ENCODE measurements at places on chromosomes 13 and 19.
A peak's percentile ranks its signal among the peaks of the same experiment; 100 is the strongest.

- DNase-seq: no peak
These were observed at the start of gene PTGER1 for GRCh38 chr19:14475251-14476073. TSS of gene PTGER1 (minus strand) at chr19:14475354. CDS start at chr19:14474320, 1,034 bp downstream.

DNA sequence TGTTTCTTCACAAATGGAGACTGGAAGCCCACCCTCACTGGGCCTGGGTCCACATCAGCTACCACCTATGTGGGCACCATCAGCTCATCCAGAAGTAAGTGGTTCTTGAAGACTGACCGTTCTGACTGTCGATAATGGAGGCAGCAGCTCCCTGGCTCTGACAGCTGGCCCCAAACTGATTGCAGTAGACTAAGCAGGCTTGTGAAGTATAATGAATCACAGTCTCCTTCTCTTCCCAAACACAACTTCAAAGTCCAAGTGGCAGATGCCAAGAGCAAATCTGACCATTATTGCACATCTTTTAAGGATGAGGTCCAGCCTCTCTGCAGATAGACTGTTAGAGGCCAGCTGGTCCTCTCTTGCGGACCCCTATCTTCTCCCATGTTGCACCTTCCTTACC, 574.4 kb upstream of the KLF12 start:
- no peak for DNase-seq

- no peak for DNase-seq
These were observed 23.9 kb upstream of the KCTD15 start for GRCh38 chr19:33772858-33773180.

DNA sequence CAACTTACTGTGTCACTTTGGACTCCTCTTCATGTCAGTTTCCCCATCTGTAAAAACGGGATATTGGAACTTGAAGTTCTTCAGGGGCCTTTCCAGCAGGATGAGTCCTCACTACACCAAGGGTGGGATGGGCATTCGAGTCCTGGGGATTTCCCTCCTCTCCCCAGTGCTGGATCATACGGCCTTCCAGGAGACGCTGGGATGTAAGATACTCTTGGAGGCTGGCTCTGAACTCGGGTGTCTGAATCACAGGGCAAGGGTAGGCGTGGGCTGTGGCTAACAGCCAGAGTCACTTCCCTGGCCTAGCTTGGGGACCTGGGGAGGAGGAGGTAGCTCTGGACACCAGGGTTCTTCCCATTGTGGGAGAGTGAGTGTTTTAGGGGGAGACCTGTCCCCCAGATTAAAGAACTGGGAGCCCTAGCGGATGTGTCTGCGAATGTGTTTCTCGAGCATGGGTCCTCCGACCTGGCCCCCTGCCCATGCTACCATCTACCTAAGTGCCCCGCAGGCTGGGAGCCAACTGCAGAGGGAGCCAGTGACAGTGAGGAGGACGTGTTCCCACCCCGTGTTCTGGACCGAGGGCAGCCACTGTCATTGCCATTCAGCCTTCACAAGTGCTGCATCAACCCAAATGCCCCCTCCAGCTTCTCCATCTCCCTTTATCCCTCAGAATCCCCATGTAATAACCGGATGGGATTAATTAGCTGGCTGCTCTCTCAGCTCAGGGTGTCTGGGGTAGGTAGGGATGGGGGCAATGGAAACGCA, 2.4 kb upstream of the CYTH2 start:
- no peak for DNase-seq

DNA sequence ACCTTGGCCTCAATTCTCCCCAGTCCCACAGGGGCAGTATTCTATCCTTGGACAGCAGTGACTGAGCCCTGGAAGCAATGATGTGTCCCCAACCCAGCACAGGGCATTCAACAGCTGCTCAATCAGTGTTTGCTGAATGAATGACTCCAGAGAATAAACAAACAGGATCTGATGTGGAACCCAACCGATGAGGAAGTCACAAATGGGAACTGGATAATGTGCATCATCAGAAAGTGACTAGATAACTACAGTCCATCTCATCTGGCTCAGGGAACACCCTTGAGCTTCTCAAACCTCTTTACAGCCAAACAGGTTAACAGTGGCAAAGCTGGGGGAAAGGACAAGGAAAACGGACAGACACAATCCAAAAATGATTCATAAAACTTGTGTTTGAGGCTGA, 8.2 kb downstream of the SLC25A30 start:
- DNase-seq: no peak

- no peak for DNase-seq
These were observed 1071.2 kb downstream of the EFNB2 start for GRCh38 chr13:105464249-105464648.

DNA sequence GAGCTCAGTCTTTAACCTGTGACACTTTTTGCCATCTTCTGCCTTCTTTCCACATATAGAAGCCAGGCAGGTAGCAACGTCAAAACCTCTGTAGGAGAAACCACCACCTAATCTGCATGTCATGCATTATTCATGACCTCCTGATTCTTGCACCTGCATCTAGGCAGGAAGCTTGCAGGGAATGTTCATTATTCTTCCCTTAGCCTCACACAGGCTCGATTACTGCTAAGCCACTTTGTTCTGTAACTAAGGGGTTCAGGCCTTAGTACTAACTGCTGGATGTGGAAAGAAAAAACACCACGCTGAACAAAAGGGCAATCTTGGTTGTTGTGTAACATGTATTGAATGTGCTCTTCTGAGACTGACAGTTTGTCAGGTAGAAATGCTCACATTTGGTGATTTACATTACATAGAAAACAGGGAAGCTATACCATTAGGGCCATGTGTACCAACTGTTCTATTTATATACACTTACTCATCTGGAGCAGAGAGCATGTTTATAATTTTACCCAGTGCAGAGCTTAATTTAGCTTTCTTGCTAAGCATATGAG, 366.9 kb downstream of the KLF12 start:
- no peak for DNase-seq

DNA sequence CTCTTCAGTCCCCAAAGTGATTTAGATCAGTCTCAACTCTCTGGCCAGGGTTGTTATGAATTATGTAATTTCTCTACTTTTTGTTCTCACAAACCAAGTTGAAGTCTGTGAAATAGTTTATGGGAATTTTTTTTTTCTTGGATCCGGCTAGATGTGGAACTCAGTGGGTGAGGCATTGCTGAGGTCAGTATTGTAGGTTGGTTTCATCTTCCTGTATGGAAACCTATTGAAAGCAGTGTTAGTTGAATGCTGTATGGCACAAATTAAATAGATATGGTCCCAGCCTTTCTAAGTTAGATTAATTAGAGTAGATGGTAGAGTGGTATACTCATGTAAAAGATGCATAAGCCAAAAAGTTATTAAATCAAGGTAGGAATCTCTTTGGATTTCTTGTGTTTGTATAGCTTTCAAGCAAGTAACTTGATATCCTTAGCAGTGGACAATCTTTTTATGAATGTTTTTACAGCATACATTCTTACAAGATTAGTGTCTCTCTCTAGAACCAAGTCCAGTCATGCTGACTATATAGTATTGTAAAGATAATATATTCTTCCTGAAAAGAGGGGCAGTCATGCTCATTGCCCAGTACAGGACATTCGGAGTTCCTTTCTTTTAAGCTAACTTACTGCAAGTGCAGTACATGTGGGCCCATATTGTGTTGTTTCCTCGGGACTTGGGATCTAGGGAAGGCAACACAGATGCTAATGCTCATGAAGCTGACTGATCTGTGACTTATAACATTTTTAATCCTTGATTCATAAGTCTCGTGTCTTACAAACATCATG, 2541.1 kb downstream of the PCDH9 start:
- DNase-seq: no peak

GRCh38 chr13:109537584-109537983, 248.8 kb downstream of the IRS2 start:
- DNase-seq: no peak

GRCh38 chr19:12969292-12969988, at the start of gene DAND5:
TSS of gene DAND5 (plus strand) at chr19:12969576. CDS start at chr19:12969661, 85 bp downstream.
- no peak for DNase-seq

- DNase-seq: no peak
These were observed at the start of gene ISYNA1 for GRCh38 chr19:18437491-18438330. TSS of gene ISYNA1 (minus strand) at chr19:18438133. CDS start at chr19:18437979, 154 bp downstream.

- DNase-seq: no peak
These were observed 1660.4 kb upstream of the MIR17HG start for GRCh38 chr13:89687066-89687465.

DNA sequence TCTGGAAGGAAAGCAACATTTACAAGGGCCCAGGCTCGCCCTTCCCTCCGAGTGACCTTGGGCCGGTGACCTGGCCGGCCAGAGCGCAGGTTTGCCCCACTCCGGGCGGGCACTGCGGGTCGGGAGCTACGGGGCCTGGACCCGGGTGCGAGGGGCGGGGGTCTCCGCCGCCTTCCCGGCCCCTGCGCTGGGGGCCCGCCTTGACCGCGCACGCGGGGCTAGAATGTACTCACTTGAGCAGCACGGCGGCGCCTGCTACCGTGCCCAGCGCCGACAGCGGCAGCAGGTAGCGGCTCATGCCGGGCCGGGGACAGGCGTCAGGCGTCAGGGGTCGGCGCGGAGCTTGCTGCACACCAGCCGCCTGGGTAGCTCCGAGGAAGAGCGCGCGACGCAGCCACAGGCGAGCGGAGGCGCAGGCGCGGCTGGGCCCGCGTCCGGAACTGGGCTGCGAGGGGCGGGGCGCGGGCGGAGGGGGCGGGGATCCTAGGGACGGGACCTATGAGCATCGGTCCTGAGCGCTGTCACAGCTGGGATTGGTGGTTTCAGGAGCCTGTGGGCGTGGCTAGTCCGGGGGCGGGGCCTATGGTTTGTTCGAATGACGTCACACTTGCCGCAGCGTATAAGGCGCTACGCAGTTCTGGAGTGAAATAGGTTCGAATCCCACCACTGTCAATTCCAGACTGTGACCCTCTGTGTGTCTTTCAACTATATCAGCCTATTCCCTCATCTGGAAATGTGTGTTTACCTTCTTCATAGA, at the start of gene RDH13:
TSS of gene RDH13 (minus strand) at position 414 of the 757 bp plus-strand sequence. CDS start at position 298, 116 bp downstream.
- DNase-seq: peak; percentile 97

GRCh38 chr19:38023671-38024541, 116.9 kb downstream of the SIPA1L3 start:
- DNase-seq: no peak

DNA sequence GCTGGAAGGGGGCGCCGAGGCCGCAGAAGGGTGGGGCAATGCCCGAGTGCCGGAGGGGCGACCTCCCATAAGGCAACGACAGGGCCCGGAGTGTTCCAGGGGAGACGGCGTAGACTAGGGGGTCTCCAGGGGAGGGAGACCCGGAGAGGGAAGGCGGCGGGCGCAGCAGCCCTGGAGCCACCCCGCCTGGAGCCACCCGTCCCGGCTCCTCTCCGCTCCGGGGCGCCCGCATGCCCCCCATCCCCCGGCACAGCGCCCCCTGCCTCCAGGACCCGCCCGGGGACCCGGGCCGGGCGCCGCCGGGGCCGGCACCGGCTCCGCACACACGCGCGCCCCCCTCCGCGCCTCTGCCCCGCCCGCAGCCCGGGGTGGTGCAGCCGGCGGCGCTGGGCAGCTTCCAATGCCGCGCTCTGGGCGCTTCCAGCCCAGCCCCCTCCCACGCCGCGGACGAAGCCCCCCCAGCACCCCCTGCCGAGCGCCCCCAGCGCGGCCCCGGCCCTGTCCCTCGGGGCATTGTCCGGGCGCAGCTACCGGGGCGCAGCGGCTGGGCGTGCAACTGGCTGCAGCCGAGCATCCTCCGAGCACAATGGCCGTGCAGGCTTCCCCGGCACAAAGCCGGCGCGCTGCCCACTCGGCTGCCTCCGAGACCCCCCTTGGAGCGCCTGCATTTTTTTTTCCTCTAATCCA, 519 bp downstream of the PTPRS start:
- DNase-seq: no peak

- no peak for DNase-seq
These were observed 18.6 kb downstream of the ZNF233 start for GRCh38 chr19:44278181-44278690.

- no peak for DNase-seq
These were observed 9.9 kb upstream of the POP4 start for GRCh38 chr19:29596080-29596727.

DNA sequence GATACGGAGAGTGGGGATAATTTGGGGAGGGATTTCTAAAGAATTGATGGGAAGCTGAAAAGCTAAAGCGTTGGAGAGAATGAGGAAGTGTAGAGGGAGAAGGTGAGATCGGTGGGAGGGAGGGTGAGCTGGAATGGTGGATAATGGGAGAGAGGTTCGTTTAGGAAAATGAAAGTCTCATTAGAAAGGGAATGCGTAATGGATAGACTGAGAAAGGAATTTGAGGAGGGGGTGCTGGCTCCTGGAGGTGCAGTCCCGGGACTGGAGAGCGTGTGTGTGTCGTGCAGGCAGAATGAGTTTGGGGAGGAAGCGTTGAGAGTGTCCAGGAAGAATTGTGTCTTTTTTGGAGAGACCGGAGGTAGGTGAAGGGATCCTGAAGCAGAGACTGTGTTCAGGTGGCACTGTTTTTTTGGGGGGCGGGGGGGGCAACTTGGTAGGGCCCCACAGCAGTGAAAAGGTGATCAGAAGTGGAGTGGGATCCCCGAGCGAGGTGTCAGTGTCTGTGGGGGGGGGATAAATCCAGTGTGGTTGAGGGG, 1.4 kb downstream of the ACTN4 start:
- no peak for DNase-seq

DNA sequence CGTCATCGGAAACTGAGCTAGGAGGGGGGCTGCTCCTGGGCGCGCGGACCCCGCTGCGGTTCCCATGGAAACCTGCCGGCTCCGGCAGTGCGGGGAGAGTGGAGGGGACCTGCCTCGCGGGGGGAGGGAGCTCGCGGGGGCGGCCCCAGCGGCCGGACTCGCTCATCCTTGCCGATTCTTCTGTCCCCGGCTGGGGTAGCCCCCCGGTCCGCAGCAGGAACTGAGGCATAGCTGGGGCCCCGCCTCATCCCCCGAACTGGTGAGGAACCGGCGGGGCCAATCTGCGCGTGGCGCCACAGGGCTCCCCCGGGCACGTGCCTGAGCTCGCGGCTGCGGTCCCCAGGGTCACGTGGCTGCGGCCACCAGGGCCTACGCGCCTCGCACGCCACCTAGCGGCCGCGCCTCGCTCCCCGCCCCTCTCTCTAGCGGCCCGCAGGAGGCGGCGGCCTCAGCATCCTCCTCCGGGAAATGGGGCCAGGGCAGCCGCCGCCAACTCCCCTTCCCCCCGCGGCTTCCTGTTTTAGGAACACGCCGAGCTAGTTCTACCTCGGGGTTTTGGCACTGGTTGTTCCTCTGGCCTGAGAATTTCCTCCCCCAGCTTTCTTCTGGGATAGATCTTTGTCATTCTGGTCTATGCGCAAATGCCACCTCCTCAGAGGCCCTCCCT, 1.7 kb upstream of the ELAVL3 start:
- DNase-seq: peak; percentile 71

DNA sequence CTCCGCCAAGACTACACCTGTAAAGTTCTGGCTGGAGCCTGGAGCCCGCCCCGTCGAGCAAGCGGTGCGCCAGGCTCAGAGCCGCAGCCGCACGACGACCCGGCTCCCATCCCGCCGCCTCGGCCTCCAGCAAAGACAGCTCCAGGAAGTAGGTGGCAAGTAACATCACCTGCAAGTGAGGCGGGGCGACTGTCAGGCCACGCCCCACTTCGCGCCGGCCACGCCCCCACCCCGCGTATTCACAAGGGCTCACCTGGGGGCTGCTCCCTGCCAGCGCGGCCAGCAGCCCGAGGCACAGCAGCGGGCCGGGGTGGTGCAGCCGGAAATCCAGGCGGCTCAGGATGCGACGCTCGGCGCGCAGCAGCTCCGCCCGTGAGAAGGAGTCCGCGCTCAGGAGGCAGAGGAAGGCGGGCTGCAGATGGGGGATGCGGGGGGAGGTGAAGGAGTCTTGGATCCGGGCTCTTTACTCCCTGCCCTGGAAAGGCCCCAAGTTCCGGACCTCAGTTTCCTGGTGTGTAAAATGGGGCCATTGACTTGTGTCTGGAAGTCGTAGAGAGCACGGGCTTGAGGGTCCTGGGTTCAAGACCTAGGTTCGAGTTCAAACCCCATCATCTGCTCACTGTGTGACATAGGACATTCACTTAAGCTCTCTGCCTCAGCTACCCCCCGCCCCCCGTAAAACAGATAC, 3.2 kb downstream of the CCNP start:
- peak; percentile 22 for DNase-seq
